ENCODE measurements at places on chromosomes 1 and 21.

GRCh38 chr1:29789910-29790247 is 553.6 kb downstream of the PTPRU start:
- no peak for DNase-seq

DNA sequence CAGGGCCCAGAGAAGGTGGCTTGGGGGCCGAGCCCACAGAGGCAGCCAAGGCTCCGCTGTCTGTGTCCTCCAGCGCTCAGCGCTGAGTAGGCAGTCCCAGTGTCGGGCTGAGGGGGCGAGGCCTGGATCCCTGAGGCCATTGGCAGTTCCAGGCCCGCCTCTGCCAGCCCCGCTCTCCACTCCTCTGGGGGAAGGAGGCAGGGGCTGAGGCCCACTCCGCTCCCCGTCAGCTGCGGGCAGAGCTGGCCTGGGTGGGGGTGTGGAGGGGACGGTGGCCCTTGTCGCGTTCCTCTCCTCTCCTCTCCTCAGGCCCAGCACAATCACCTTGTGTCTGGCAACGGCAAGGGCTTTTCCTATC is 132.8 kb downstream of the CASZ1 start:
- no peak for DNase-seq

- no peak for DNase-seq
Observed at GRCh38 chr1:3015744-3016143, 5.5 kb upstream of the ACTRT2 start.

GRCh38 chr1:145965119-145965744 is 742 bp downstream of the POLR3GL start:
- DNase-seq, result no peak

DNA sequence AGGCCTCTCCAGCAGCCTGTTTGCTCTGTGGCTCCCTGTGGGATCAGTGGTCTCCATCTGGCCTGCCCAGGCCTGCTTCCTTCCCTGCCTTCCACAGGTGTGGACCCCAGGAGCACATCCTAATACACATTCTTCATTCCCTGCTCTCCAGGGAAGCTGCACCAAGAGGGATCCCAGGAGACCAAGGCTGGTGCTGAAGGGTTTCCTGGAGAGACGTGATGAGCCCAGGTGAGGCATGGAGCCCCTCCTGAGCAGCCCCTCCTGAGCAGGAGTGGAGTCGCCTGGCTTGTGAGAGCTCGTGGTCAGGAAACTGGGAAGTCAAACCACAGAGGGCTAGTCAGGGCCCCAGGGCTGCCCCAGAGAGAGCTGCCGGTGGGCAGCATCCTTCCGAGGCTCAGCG is 561.4 kb downstream of the MATN1 start:
- no peak for DNase-seq

GRCh38 chr1:156898161-156898566 is 4.6 kb downstream of the PEAR1 start:
- no peak for DNase-seq

GRCh38 chr1:27001570-27002360 is 8.3 kb downstream of the TRNP1 start:
- no peak for DNase-seq

GRCh38 chr1:192943522-192943921 is 115.6 kb downstream of the UCHL5 start:
- DNase-seq, result no peak

DNA sequence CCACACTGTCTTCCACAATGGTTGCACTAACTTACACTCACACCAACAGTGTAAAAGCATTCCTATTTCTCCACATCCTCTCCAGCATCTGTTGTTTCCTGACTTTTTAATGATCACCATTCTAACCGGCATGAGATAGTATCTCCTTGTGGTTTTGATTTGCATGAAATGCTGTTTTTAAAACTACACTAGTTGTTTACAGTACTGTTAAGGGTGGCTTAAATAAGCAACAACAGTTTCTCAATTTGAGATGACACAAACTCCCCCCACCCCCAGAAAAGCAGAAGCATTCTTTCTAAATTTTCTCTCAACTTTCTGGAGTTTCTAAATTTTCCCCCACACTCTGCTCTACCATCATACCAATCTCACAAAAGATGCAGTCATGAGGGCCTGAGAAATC is 7.1 kb upstream of the SLAMF7 start:
- DNase-seq, result no peak

- DNase-seq, result no peak
Observed at GRCh38 chr21:29465546-29465945, 166.8 kb downstream of the BACH1 start.

DNA sequence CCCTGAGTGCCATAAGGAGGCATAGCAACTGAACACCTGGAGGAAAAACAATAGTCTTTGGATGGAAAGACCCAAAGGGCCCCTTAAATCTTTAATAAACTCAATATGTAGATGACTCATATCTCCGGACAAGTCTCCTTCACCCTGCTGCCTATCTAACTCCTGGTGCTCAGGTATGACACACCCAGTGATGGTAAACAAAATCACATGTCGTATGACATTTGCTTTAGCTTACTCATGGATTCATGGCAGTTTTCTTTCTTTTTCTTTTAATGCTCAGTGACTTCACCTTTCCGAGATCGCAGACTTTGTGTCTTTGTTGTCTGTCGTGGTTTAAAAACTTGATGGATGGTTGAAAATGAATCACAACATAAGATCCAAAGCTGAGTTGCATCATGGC is 208.5 kb upstream of the PROX1 start:
- DNase-seq, result no peak

GRCh38 chr1:153976819-153977249 is 640 bp downstream of the JTB start:
- no peak for DNase-seq

DNA sequence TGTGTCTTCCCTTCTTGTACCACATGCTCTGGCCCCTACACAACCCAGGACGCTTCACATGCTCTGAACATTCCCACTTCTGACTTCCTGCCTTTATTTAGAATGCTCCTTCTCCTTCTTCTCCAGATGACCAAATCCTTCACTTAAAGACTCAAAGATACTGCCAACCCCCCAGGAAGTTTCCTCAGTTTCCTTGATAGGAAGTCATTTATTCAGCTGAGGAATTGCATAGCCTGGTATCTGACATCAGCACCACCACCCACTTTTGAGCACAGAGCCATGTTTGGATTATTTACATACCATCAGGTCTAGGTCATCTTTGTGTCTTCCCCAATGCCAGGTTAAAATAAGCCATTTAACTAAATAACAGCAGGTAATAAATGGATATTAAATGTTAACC is 42.4 kb downstream of the GFI1 start:
- no peak for DNase-seq

GRCh38 chr1:34928699-34929496 is 552 bp downstream of the DLGAP3 start:
- DNase-seq, result no peak

GRCh38 chr21:40047993-40048730 is 180.9 kb downstream of the PCP4 start:
- DNase-seq, result no peak

- DNase-seq, result no peak
Observed at GRCh38 chr1:209662879-209663327, 10.7 kb upstream of the LAMB3 start.

DNA sequence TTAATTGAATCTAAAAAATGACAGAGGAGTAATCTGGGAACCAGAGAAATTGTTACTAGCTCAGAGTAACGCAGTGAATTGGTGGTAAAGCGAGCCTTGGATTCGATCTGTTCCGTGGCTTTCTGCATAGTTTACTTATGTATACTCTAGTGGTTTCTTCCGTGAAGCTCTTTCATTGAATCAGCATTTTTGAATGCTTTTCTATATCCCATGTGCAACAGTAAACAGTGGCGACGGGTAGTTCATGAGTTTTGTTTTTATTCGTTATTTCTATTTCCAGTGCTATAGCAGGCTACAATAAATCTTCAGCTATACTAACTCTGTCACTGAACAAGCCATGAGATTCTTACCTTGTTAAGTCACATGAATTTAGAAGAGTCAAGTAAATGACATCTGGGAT is 14.5 kb upstream of the MAP3K7CL start:
- DNase-seq, result no peak

DNA sequence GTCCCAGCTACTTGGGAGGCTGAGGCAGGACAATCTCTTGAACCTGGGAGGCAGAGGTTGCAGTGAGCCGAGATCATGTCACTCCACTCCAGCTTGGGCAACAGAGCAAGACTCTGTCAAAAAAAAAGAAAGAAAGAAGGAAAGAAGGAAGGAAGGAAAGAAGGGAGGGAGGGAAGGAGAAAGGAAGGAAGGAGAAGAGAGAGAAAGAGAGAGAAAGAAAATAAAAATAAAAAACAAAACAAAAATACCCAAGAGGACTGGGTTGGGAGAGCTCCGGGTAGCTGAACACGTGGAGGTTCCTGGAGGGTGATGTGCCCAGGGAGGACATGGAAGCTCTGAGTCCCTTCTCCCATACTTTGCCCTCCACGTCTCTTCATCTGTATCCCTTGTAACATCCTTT is 45.7 kb upstream of the CITED4 start:
- DNase-seq, result no peak

GRCh38 chr1:15489052-15489736 is 13.3 kb downstream of the CELA2B start:
- DNase-seq, result no peak

- DNase-seq, result no peak
Observed at GRCh38 chr1:119298687-119299303, 69.8 kb upstream of the HAO2 start.

- DNase-seq, result no peak
Observed at GRCh38 chr1:231676487-231676886, 49.9 kb downstream of the DISC1 start.

- no peak for DNase-seq
Observed at GRCh38 chr1:208047476-208047934, 136.6 kb upstream of the CD34 start.

GRCh38 chr1:41370756-41371420 is 9.7 kb downstream of the FOXO6 start:
- no peak for DNase-seq

DNA sequence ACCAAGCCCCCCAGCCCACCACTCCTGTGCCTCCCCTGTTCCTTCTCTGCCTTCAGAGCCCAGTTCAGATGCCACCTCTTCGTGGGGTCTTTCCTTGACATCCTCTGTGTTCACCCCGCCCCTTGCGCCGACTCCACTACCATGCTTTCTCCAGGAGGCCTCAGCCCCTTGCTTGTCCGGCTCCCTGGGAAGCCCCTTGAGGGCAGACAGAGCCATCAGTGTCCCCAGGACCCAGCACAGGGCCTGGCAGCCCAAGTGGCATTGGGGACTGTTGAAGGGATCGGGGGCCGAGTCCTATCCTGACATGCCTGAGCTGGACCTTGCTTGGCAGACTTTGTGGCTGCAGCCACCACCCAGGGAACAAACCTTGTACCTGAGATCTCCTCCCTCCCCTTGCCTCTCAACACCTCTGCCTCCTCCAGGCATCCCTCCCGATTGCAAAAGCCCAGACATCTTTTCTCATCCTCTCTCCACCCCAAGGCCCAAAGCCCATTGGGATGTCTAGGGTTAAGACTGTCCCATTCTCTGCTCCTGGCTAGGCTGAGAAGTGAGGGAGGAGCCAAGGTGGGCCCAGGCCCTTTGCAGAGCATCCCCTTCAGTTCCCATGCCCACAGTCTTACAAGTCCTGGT is 3.4 kb downstream of the CLDN19 start:
- DNase-seq, result no peak

DNA sequence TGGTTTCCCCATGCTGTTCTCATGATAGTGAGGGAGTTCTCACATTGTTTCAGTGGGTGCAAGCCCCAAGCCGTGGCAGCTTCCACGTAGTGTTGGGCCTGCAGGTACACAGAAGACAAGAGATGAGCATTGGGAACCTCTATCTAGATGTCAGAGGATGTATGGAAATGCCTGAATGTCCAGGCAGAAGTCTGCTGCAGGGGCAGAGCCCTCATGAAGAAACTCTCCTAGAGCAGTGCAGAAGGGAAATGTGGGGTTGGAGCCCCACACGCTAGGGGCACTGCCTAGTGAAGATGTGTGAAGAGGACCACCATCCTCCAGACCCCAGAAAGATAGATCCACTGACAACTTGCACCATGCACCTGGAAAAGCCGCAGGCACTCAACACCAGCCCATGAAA is 17.0 kb downstream of the GPR161 start:
- DNase-seq, result no peak

DNA sequence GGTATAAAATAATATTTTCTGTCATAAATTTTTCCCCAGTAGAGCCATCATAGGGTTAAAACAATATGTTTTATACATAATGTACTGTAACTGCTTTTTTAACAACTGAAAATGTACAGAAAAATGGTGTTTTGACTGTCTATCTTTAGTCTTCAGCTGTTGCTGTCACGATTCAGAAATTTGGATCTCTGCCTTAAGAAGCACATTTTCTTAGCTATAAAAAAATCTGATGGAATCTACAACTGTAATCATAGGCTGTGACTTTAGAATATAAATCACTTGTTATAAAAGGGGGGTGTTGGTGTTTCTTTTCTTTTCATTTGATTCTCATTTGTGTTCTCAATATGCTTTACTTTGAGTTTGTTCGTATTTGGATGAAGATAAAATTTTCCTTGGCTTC is 187.5 kb downstream of the PDE4B start:
- DNase-seq, result no peak

- DNase-seq, result no peak
Observed at GRCh38 chr1:107877092-107877491, 87.9 kb downstream of the VAV3 start.

- no peak for DNase-seq
Observed at GRCh38 chr1:147878022-147878421, 24.6 kb upstream of the GJA8 start.

DNA sequence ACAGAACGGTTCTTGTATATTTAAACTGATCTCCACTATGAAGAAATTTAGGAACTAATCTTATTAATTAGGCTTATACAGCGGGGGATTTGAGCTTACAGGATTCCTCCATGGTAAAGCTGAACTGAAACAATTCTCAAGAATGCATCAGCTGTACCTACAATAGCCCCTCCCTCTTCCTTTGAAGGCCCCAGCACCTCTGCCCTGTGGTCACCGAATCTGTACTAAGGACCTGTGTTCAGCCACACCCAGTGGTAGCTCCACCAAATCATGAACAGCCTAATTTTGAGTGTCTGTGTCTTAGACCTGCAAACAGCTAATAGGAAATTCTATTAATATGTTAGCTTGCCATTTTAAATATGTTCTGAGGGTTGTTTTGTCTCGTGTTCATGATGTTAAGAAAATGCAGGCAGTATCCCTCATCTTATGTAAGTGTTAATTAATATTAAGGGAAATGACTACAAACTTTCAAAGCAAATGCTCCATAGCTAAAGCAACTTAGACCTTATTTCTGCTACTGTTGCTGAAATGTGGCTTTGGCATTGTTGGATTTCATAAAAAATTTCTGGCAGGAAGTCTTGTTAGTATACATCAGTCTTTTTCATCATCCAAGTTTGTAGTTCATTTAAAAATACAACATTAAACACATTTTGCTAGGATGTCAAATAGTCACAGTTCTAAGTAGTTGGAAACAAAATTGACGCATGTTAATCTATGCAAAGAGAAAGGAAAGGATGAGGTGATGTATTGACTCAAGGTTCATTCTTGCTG is 147.2 kb downstream of the NR5A2 start:
- no peak for DNase-seq

- DNase-seq, result no peak
Observed at GRCh38 chr1:59814901-59815825, at the start of gene HOOK1. Gene HOOK1 (plus strand): TSS chr1:59814949. CDS start chr1:59815118, 169 bp downstream.

DNA sequence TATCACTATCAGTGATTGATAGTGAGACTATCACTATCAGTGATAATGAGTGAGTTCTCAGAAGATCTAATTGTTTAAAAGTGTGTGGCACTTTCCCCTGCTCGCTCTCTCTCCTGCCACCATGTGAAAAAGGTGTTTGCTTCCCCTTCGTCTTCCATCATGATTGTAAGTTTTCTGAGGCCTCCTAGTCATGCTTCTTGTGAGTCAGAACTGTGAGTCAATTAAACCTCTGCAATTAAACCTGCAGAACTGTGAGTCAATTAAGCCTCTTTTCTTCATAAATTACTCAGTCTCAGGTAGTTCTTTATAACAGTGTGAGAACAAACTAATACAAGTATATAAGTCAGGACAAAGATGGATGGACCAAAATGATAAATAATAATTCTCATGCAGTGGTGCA is 7.0 kb upstream of the IL23R start:
- DNase-seq, result no peak

All from stimulated activated CD8-positive, alpha-beta memory T cell treated with anti-CD3 and anti-CD28 coated beads, Interleukin-4, amount 100 ng/mL, for 4 hours (primary cell).